NCI-H1105 (cell line): ENCODE measurements at places on chromosomes 16 and 17.

DNA sequence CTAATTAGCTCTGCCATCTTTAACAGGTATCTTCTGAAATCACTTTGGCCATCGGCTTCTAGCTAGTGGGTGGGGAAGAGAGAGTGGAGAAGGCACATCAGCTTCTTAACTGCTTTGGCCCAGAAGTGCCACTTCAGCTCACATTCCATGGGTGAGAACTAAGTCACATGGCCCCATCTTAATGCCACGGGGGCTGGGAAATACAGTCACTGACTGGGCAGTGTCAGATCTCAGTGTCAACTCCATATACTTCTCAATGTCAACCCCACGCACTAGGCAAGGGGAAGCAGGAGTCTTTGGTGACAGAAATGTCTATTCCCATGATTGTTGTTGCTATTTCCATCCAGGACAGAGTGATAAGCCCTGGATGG lies 29.4 kb downstream of the CCR7 start:
- DNase-seq = no peak

GRCh38 chr16:8577678-8578304 lies 12.5 kb downstream of the TMEM114 start:
- no peak for DNase-seq

DNA sequence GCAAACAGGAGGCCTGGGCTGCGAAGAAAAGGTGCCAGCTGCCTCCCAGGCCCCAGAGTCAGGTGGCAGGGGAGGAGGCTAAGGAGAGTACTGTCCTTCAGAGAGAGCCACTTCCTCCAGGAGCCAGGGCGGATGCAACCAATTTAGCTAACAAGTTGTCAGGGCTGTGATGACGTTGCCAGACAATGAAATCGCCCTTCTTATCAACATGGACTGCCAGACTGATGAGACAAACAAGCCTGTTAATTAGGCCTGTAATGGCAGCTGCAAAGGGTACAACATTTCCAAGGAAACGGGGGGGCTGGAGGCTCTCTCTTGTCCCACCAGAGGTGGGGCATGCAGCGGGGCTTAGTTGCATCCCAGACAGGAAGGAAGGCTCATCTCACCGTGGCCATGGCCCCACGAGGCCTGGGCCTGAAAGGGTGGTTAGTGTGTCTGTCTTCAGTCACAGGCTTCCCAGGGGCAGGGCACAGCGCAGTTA lies 111.8 kb downstream of the SDK2 start:
- DNase-seq = peak; percentile 12

DNA sequence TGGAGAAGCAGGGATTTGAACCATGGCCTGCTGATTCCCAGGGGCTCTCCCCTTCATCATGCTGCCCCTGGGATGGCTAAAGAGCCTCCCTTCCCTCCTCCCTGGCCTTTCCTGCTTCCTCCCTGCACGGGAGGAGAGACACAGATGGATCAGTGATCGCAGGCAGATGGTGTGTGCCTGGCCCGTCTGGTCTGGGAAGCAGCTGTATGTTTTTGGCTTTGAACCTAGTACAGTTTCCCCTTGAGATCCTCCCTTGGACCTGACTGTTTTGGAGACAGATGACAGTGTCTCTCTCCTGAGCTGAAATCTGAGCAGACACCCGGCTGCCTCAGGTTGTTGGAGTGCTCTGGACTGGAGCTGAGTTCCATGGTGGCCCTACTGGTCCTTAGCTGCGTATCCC lies 29.0 kb upstream of the ATP2C2 start:
- no peak for DNase-seq

- DNase-seq = no peak
Measured at GRCh38 chr16:14263011-14263410, 191.9 kb downstream of the MRTFB start.
